ENCODE measurements at places on chromosomes 7 and 10. TPM values are rescaled to one million over a fixed set of nuclear protein-coding genes. Genes with fewer than 3 reads are reported as not detected.

DNA sequence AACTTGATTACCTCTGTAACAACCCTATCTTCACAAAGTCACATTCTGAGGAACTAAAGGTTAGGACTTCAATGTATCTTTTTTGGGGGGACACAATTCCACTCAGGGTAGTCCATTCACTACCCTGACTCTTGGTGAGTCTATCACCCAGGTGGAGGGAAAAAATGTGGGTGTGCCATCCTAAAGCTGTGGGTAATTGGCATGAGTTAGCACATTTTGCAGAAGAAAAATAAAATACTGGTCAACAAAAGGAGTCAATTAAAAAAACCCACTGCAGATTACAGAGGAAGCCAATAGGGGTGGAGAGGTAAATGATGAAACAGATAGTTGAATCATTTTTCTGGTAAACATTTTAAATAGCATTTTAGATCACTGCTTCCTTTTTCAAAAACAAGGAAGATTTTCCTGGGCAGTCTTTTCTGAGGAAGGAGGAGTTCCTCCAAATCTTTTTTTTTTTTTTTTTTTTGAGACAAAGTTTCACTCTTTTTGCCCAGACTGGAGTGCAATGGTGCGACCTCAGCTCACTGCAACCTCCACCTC lies 5.1 kb upstream of the BLVRA start:
- DNase-seq: no peak

DNA sequence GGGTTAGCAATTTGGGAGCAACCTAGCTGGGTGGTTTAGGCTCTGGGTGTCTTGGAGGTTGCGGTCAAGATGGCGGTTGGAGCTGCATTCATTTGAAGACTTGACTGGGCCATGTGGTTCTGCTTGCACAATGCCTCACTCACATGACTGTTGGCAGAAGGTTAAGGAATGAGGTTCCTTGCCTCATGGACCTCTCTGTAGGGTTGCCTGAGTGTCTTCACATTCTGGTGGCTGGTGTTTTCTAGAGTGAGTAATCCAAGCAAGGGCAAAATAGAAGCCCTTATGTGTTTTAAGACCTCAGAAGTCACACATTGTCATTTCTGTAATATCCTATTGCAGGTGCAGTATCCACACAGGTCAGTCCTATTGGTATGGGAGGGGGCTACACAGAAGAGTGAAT lies 52.0 kb downstream of the CDK14 start:
- no peak for DNase-seq

GRCh38 chr7:151076863-151077704 lies 3.5 kb downstream of the FASTK start:
- peak; percentile 16 for DNase-seq

DNA sequence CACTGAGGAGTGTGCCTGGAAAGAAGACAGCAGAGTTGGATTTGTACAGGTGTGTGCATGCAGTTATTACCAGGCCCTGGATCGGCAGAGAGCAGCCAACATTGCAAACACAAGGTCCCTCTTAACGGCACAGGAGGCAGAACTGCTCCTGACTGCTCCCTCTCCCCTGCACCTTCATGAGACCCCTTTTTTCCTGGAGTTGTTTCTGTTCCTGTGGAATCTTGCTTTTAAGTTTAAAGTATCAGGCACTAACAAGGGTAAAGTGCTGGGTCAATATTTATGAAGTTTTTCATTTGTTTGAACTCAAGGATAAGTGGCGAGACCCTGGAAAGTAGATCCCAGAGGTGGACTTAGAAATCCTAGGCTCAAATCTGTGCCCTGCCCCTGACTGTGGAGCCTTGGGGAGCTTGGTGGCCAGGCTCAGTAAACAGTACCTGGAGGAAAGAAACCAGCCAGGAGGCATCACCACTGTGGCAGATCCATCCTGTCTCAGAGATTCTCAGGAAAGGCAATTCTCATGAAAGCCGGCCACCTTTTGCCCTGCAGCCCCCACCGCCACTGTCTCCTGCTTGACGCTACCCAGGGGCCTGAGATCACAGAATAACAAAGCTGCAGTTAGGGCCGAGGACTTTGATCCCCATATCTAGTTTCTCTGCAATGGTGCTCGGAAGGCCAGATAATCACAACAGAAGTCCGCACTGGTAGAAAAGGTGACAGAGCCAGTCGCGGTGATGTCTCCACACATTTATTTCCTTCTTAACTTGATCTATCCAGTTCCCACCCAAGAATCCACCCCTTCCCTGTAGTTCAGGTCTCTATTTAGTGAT lies 36.7 kb downstream of the DDC start:
- no peak for DNase-seq

DNAJC1 gene
- polyA plus RNA-seq: 34.8 TPM

GBX1 gene
- polyA plus RNA-seq: not detected

SLC18A3 gene
- not detected for polyA plus RNA-seq

AUTS2 gene
- polyA plus RNA-seq: 5.2 TPM

GNGT1 gene
- not detected for polyA plus RNA-seq

- peak; percentile 97 for DNase-seq
Observed at GRCh38 chr10:17200912-17201793, at the start of gene TRDMT1. Gene TRDMT1, minus strand, starts transcription at chr10:17201672. Its CDS starts 38 bp downstream, at chr10:17201634.

DNA sequence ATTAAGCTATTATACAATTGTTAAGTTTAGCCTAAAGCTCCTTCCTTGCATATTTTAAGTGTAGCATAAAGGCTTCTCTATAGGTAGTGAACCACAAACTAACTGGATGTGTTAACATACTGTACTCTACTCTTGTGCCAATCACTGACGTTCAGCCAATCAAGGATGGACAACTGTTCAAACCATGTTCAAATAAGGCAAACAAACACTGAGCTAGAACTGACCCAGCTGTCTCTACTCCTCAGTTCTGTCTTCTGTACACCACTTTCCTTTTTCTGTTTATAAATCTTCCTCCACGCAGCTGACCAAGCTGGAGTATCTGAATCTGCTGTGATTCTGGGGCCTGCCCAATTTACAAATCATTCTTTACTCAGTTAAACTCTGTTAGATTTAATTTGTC lies 188.7 kb upstream of the MBL2 start:
- peak; percentile 53 for DNase-seq
